CD4-positive, alpha-beta memory T cell (primary cell): ENCODE measurements at places on chromosomes 11 and 22. TPM values are rescaled to one million over a fixed set of nuclear protein-coding genes. Genes with fewer than 3 reads are reported as not detected.

Gene CECR2
- total RNA-seq = not detected

Gene LGALS12
- total RNA-seq = not detected

Gene DDI1
- not detected for total RNA-seq

Gene TBX10
- not detected for total RNA-seq

Gene KRTAP5-8
- total RNA-seq = not detected

Gene MRGPRX3
- not detected for total RNA-seq

Gene JHY
- total RNA-seq = 5.4 TPM

Gene OR52I2
- total RNA-seq = not detected

Gene GSTT2B
- not detected for total RNA-seq

Gene LRRC10B
- not detected for total RNA-seq

Gene GDPD4
- not detected for total RNA-seq

Gene LINC01488
- not detected for total RNA-seq

Gene HEPHL1
- not detected for total RNA-seq

Gene OR5M11
- not detected for total RNA-seq

Gene CHST1
- not detected for total RNA-seq

Gene CDKN1C
- 4.9 TPM for total RNA-seq

Gene HPS5
- total RNA-seq = 23.7 TPM

Gene TEAD1
- total RNA-seq = 1.1 TPM

Gene DEPDC7
- 1.9 TPM for total RNA-seq

Gene OR2D2
- not detected for total RNA-seq

Gene SMTNL1
- not detected for total RNA-seq

Gene PLEKHB1
- 63.2 TPM for total RNA-seq

Gene ESAM
- 1.5 TPM for total RNA-seq

Gene PNPLA5
- total RNA-seq = not detected

Gene KRTAP5-11
- total RNA-seq = not detected

Gene CAT
- total RNA-seq = 35.1 TPM

Gene NTM
- not detected for total RNA-seq

Gene SLC43A1
- total RNA-seq = 21.7 TPM

Gene PHLDA2
- 1.1 TPM for total RNA-seq

Gene TIMM10
- 34.6 TPM for total RNA-seq

Gene H19
- total RNA-seq = not detected

Gene KDM4D
- total RNA-seq = 0.32 TPM

Gene WNT7B
- not detected for total RNA-seq

Gene NDUFS8
- total RNA-seq = 70.0 TPM

Gene SLC22A12
- total RNA-seq = not detected

Gene ARHGAP8
- total RNA-seq = not detected

Gene OR5A1
- total RNA-seq = not detected

Gene TRPM5
- 0.19 TPM for total RNA-seq

Gene NXPE1
- total RNA-seq = not detected

Gene CCDC90B
- 37.6 TPM for total RNA-seq

Gene ART1
- not detected for total RNA-seq

Gene OR51E2
- not detected for total RNA-seq

Gene MRGPRE
- total RNA-seq = not detected
